ENCODE measurements at places on chromosomes 5 and 9. TPM values are rescaled to one million over a fixed set of nuclear protein-coding genes. Genes with fewer than 3 reads are reported as not detected.

DNA sequence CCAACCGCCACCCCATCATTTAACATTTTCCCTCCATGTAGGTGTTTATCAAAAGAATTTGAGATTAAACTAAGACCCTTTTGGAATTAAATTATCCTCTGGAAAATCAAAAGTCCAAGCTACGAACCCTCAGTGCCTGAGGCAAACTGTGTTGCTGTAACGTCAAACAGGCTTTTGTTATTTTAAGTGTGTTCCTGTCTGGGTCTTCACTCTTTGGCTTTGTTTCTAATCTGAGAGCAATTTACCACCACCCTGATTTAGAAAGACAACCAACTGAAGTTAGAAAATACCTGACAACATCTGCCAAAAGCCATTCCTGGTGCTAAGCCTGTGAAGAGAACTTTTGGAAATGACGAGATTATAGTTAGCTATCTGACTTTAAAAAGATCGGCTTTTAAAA is 199.9 kb downstream of the DIRAS2 start:
- no peak for DNase-seq

CPEB4 gene
- 13.6 TPM for total RNA-seq

DNA sequence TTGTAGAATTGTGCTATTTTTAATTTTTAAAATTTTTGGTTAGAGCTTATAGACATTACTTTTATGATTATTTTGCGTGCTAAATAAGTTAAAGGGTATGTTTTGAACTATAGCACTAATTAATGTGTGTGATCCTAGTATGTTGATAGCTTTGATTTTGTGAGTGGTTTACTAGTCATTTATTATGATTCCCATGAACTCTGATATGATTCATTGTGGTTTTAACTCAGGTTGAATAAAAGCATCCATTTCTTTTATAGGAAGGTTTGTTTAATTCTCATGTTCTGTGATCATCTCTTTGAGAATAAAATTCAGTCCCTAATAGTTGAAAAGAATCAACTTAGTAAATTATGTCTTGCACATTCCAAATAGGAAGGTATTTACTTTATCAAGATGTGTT is 22.5 kb downstream of the C5orf22 start:
- DNase-seq: peak; percentile 59

GRCh38 chr9:127776924-127777289 is 1.6 kb downstream of the SH2D3C start:
- DNase-seq: no peak

GRCh38 chr5:139850423-139851016 is 54.9 kb downstream of the PSD2 start:
- DNase-seq: no peak

DND1 gene
- total RNA-seq: not detected

PHYHD1 gene
- total RNA-seq: not detected

GRCh38 chr9:115850548-115851304 is 302.9 kb upstream of the PAPPA start:
- DNase-seq: peak; percentile 83

DNA sequence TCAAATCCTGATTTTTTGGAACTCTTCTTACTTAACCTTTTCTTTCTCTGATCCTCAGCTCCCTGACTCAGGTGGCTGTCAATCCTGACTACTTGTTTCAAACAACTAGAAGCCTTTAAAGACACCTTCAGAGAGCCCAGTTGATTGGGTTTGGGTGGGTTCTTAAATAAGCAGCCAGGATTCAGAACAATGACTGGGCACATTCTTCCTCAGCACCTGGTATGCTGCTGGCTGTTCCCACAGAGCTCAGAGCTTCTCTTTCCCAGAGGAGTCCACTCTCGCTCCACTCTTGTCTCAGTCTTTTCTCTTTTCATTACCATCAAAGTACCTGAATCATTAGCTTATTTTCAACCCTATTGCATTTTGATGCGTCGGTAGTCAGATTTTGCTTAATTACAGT is 22.5 kb downstream of the PCSK5 start:
- no peak for DNase-seq

GRCh38 chr5:131530706-131531331 is 104.2 kb downstream of the RAPGEF6 start:
- no peak for DNase-seq

TEX10 gene
- 35.2 TPM for total RNA-seq

REEP2 gene
- total RNA-seq: 0.32 TPM

PCDHGB7 gene
- 7.1 TPM for total RNA-seq

OTULINL gene
- 24.7 TPM for total RNA-seq

DNA sequence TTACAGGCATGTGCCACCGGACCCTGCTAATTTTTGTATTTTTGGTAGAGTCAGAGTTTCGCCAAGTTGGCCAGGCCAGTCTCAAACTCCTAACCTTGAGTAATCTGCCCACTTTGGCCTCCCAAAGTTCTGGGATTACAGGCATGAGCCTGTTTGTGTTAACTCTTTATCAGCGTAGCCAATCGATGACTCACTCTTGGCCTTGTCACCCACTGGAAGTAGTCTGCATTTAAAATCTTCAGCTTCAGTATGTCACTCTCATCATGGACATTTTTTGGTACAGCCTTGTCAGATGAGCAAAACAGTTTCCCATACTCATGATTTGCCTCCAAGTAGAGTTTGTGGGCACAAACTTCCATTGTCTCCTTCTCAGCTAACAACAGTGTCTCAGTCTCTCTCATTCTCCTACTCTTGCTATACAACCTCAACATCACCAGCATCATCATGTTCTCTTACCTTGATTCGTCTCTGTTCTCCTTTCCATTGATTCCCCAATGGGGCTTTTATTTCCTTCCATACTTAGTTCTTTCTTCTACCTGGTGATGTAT is 22.5 kb downstream of the MUSK start:
- DNase-seq: peak; percentile 96

GRCh38 chr5:161342886-161343285 is 203.6 kb downstream of the GABRB2 start:
- DNase-seq: no peak

GRCh38 chr5:126098330-126099017 is 324.7 kb upstream of the GRAMD2B start:
- peak; percentile 8 for DNase-seq

TAF1L gene
- 0.02 TPM for total RNA-seq

DNA sequence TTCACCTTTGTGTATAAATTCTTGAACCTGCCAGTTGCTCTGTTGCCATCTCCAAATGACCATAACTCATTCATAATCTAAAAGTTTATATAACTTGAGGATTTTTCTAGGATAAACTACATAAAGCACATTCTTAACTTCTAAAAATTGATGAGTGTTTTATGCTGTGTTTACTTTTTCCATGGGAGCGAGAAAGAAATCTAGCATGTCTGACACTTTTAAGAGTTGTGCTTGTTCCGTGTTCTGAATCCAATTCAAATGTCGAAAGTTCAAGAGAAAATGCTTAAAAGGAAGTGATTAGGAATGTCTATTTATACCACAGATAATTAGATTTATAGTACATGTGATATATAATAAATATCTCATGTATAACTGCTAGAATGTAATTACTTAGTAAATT is 154.4 kb downstream of the DEPDC1B start:
- no peak for DNase-seq

Measured in M059J (cell line).